Kidney epithelial cell (primary cell): ENCODE measurements at places on chromosomes 1 and 21.
A peak's percentile ranks its signal among the peaks of the same experiment; 100 is the strongest.

- DNase-seq, result no peak
Observed at GRCh38 chr1:112358798-112359408, 37.1 kb upstream of the CTTNBP2NL start.

- DNase-seq, result no peak
Observed at GRCh38 chr21:34202553-34203372, 129.4 kb downstream of the MRPS6 start.

DNA sequence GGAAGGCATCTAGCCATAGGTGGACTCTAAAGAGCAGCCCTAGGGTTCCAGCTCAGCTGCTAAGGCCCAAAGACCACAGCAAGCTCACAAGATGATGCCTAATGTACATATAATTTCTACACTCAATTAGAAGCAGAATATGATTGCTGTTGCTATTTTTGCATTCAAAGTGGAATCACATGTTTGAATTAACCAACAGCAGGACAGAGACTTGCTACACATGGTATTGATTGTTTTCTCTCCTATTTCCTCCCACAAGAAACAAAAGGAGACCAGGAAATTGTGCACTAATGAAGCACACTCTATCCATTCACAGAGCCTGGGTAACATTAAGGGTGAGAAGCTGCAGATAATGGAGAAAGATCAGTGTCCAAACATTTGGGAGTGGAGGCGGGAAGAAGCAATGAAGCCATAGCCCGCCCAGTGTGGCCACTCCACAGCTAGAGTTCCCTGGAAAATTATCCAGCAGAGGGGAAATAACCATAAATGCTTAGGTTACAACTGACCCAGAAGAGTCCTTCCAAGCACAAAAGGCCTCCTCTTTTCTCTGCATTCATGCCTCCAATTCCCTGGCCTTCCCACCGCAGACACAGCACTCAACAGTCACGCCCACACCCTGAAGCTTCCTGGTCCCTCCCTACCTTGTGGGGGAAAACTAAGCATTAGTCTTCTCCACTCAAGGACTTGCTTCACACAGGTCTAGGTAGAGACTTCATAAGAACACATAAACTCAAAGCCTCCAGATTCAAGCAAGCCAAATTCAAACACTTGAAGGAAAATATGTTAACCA, 7.5 kb downstream of the CNN3 start:
- DNase-seq, result no peak

DNA sequence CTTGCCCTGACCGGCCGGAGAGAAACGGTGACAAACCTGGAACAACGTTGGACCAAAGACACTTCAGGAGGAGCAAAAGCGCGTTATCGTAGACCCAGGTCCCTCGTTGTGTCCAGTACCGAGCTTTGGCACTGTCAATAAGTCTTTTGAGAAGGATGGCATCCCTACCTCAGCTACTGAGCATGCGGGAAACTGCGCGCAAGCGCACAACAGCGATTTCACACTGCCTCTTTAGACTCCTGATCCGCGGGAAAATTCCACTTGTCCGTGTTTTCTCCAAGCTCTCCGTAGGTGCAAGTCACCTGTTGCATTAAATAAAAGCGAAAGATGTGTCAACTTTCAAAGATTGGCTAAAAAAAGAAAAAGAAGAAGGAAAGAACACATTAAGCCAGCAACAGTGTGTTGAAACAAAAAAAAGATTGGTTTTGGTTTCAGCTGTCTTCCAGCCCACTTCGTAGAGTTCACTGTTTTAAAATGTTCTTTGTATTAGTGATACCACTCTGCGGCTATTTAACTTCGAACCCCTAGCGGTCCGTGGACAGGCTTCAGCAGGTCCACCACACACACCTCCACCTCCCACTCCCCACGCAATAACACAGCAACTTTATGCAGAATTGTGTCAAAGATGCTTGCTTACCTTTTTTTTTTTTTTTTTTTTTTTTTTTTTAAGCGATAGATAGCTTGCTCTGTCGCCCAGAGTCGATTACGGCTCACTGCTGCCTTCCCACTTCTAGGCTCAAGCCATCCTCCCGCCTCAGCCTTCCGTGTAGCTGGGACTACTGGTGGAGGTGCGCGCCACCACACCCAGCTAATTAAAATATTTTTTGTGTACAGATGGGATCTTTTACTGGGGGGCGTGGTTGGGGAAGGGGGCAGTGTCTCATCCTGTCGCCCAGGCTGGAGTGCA, at the start of gene BPNT1:
BPNT1 (minus strand) TSS at position 139 of the 907 bp plus-strand sequence. CDS start 9,942 bp downstream, outside the sequence.
- peak; percentile 89 for DNase-seq

DNA sequence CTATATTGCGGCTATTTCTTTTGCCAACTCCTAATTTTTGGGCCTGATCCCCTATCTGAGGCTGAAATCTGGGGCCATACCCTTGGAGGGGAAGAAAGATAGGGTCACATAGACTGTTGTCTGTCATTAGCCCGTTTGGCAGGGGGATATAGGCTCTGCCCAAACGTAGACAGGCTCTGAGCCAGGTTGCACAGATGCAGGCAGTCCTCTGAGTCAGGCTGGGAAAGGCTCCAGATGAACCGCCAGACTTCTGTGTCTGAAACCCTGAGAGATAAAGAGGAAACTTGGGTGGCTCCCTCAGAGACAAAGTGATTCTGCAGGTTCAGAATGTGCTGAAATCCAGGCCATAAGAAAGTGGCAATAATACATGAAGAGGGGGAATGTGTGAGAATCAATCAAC, 4.0 kb upstream of the CAP1 start:
- DNase-seq, result no peak

- DNase-seq, result no peak
Observed at GRCh38 chr1:63928186-63929105, 154.6 kb downstream of the ROR1 start.

GRCh38 chr1:52927212-52928014, at the start of gene SCP2:
SCP2 (plus strand) TSS chr1:52927276; CDS start chr1:52927397, 121 bp downstream.
- DNase-seq, result no peak

DNA sequence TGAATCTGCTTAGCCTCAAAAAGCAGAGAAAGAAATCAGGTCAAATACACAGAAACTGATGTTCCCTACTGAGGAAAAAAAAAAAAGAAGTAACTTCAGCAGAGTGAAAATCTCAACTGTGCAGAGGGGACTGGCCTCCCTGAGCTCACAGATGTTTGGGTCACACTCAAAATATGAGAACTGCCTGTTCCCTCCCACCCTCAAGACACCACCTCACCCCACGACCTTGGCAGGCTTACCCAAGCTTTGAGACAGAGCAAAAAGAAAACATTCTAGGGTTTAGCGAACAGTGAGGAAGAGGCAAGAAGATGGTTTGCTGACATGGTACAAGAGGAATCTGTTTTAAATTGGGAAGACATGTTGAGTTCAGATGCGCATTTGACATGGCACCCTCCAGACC, 48.8 kb downstream of the NID1 start:
- DNase-seq, result no peak

- no peak for DNase-seq
Observed at GRCh38 chr1:4395158-4395557, 259.3 kb upstream of the AJAP1 start.

DNA sequence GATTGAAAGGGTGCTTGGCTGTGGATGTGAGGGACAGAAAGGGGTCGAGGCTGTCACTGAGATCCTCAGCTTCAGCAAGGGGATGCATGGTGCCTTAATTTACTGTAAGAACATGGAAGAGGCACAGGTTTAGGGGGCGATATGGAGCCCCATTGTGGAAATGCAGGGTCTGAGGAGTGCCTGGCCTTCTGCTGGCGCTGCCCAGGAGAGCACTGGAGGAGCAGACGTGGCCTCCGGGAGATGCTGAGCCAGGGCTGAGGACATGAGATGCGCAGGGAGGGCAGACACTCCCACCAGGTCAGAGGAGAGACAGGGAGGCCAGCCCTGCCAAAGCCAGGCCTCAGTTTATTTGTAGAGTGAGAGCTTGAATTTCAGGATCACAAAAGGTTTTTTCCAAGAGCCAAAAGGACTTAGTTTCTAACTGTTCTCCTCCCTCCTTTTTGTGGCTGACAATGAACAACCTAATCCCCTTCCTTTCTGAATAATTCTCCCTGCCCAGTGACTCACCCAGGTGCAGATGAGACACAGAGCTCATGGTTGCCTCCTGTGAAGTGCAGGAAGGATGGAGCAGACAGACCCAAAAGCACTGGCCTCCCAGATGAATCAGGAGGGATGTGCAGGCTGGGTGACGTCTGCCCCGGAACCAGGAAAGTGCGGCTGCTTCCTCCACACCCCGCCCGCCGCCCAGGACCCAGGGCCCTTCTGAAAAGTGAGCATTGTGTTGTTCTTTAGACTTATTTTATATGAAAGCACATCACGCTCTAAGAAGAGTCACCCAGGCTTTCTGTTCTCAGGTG, 73.0 kb upstream of the TMPRSS2 start:
- no peak for DNase-seq

DNA sequence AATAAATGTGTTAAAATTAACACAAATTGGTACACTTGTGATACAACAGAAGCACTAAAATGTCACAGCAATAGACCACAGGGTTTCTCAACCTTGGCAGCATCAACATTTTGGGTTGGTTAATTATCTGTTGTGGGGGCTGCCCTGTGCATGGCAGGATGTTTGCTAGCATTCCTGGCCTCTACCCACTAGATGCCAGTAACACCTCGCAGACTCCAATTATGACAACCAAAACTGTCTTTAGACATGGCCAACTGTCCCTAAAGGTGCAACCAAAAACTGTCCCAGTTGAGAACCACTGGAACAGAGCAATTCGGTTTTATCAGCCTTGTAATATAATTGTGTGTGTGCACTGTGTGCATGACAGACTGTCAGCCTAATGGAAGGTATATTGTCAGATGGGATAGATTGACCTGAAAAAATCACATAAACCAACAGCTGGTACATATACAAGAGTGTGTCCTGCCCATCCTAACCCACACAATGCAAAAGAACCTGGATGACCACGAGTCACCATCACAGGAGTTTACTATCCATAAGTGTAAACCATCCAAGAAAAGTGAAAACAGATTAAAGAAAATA, 13.5 kb upstream of the ERG start:
- DNase-seq, result no peak

DNA sequence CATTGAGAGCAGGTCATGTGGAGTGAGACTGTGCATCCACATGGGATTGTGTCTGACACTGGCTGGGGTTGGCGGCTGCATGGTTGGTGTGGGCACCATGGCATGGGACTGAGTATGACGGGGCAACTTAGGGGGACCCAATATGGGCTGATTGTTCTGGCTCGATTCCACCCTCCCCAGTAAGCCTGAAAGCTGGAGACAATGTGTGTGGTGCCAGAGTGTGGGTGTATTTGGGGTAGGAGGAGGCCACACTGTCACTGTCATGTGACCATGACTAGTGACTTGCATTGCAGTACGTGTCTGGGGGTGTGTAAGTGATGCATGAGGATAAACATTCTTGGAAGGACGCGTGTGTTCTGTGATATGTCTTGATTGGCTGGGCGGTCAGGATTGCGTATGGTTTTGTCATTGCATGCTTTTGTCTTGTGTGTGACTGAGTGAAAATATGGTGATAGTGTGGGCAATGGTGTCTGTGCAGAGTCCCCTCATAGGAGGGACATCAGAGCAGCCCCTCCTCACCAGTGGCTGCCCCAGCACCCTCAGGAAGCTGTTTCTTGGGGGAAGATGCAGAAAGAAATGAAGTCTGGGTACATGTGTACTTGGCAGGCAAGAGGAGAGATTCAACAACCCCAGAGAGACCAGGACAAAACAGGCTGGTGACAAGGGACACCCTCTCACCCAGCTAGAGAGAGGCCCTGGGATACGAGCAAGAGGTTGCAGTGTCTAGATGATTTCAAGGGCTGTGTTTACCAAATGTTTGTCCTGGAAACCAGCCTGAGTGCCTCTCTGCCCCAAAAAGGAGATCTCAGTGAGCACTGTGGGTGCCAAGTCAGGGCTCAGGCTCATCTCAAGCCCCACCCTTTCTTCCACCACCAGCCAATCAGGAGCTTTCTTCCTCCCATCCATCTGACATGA, 36.3 kb downstream of the SDC3 start:
- no peak for DNase-seq

DNA sequence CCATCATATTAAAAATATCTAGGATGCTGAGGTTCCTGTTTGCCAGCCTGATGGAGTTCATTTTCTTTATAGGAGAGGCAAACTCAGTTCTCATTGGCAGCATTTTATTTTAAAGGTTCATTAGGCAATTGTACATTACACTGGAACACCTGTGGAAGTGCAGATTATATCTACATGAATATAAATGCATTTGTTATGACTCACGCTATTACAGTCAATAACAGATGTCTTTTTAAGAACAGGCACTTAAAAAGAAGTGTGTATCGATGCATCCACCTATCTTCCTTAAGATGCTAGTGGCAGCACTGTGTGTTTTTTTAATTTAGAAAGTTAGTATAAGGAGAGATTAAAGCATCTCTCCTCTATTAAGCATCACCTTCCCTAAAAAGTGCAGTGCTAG, 276.5 kb downstream of the PRDM2 start:
- no peak for DNase-seq

DNA sequence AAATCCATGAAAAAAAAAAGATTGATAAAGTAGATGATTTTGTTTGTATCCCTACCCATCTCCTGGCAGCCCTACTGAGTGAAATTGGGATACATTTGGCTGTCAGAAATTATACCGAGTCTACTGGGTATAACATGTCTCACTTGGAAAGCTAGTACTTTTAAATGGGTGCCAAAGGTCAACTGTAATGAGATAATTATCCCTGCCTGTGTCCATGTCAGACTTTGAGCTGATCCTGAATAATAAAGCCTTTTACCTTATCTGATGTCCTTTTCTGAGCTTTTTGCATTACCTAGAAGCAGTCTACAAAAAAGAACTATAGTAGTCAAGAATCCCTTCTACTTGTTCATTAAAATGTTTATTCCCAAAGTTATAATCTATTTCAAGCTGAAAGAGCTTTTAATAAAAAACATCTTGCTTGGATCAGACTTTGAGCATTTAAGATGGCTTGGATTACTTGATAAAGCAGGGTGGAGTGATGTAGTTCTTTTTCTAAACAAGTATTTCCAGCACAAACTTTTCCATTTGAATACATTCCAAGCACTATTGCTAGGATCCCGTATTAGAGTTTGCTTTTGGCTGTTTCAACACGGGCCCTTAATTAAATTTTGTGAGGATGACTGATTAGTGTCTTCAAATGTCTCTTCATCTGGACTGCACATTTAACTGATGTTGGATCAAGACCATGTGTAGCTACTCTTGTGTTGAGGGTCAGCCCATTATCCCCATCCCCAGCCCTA, 69.2 kb downstream of the DTL start:
- no peak for DNase-seq

DNA sequence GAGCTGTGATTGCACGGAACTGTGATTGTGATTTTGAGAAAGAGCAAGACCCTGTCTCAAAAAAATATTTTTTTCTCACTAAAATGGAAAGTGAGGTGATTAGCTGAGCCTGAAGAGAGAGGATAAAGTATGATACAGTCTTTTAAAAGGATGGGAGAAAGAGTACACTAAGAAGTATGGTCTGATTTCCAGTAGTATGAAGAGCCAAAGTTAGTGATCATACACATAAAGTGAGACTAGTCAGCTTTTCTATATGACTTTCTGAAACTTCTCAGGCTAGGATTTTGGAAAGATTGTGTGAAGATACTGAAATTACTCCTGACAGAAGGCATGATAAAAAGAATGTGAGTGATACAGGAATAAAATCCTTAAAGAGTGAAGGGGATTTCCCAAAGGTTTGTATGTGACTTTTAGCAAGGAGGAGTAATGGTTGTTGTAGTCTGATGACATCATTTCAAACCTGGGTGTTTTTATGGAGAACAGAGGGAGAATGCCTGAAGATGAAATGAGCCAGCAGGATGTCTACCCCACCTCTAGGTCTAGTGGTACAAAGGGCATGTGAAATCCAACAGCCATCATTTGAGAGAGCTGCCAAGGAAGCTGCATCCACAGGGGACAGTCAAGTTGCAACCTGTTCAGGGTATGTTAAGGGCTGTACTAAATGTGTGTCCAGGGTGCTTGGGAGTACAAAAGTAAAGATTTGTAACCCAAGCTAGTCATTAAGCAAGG, 157.7 kb downstream of the PIK3R3 start:
- peak; percentile 39 for DNase-seq

- no peak for DNase-seq
Observed at GRCh38 chr1:187956975-187957374, 1128.2 kb downstream of the PLA2G4A start.
